ENCODE measurements at places on chromosomes 6 and 20.

GRCh38 chr6:43090559-43090956 lies 14.4 kb downstream of the PTK7 start:
- no peak for DNase-seq

- DNase-seq: no peak
Measured at GRCh38 chr6:56724455-56724854, 81.8 kb upstream of the DST start.

GRCh38 chr6:129730477-129731165 lies 20.6 kb upstream of the ARHGAP18 start:
- DNase-seq: no peak

DNA sequence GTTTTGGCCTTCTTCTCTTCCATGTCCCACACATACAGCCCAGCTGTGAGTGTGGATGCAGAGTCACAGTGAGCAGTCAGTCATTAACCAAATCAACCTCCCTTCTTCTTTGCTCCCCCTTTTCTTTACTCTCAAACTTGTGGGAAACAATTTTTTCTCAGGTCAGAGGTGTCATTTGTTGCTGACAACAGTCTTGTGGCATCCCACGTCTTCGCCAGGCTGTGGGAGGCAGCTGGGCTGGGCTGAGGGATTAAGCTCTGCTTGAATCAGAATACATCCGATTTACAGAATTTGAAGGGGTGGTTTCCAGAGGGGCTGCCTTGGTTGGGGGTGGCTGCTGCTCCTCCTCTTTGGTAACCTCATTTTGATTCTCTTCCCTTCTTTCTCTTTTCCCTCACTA lies 40.5 kb downstream of the SCGN start:
- no peak for DNase-seq

GRCh38 chr20:38246357-38247165 lies 14.0 kb downstream of the KIAA1755 start:
- DNase-seq: no peak

- DNase-seq: no peak
Measured at GRCh38 chr20:6355754-6356451, 233.1 kb upstream of the FERMT1 start.
